Renal cortical epithelial cell (primary cell): ENCODE measurements at places on chromosomes 6 and 20. TPM values are rescaled to one million over a fixed set of nuclear protein-coding genes. Genes with fewer than 3 reads are reported as not detected.

DNA sequence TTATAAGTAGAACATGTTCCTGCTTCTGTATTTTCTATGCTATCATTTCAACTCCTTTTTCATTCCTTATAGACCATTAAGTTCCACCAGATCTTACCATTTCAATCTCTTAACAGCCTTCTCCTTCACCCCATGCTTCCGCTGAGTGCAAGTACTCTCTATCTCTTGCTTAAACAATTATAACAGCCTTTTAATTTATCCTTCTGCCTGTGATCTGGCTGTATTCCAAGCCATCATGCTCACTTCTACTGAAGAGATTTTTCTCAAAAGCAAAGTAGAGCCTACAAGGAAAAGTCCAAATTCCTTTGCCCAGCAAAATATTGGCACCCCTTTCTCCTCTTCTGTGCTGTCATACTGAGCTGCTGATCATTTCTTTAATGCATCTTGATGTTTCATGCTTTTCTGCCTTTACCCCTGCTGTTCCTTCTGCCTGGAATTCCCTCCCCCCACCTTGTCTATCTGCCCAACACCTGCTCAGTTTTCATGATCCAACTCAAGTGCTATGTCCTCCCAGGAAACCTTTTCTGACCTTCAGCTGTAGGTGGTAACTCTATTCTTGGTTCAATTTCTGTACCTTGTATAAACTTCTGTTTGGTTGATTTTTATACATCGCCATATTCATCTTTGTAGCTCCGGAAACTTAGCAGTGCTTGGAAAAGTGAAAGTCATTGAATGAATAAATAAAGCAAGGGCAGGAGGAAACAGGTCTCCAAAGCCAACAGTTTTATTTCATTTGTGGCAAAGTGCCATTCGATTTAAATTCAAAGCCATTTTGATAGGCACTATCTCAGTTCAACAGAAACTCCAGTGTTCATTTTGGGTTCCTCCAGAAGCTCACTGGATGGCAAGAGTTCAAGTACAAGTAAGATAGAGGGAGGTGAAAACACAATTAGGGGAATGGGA, 10.5 kb upstream of the BMP2 start:
- DNase-seq: no peak

DNA sequence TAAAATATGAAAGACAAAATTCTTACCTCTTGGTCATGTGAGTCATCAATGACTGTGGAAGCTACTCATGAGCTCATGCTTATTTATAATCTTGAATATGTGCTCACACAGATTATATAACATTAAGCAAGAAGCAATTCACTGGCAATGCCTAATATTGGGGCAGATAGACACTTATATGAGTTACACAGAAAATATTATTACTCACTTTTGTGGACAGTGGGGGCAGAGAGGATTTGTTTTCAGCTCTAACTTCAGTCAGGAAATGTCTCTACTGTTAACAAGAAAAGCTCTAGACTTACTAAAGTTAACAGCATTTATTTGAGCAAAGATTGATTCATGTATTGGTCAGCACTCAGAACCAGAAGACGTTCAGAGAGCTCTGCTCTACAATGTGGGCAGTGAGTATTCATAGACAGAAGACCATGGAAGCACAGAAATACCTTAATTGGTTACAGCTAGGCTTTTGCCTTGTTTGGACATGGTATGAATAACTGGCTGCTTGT, 85.8 kb upstream of the AHI1 start:
- no peak for DNase-seq

GRCh38 chr6:119334535-119335264, 14.9 kb downstream of the MAN1A1 start:
- no peak for DNase-seq

DNA sequence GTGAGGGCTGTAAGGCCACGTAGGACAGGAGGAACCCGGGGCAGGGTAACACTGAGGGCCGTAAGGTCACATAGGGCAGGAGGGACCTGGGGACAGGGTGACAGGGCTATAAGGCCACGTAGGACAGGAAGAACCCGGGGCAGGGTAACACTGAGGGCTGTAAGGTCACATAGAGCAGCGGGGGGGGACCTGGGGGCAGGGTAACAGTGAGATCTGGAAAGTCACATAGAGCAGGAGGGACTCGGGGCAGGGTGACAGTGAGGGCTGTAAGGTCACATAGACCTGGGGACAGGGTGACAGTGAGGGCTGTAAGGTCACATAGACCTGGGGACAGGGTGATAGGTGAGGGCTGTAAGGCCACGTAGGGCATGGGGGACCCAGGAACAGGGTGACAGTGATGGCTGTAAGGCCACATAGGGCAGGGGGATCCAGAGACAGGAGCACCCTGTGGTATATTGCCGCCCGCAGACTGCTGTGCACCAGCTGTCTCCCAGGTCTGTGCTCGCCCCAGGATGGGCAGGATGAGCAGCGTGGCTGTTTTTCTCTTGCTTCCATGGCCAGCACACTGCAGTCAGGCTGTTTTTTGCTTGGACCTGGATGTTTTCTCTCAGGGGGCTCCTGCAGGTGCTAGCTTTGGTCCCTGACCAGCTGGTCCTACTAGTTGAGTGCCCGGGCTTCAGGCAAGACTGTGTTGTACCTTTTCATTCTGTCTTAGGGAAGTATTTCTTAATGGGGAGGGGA, 55.7 kb downstream of the SYTL3 start:
- DNase-seq: no peak

- DNase-seq: no peak
Measured at GRCh38 chr6:159071843-159072769, 27.3 kb upstream of the TAGAP start.

GRCh38 chr20:49466114-49466912, 16.2 kb downstream of the KCNB1 start:
- no peak for DNase-seq

- no peak for DNase-seq
Measured at GRCh38 chr20:37901240-37901639, 1.7 kb upstream of the VSTM2L start.

DNA sequence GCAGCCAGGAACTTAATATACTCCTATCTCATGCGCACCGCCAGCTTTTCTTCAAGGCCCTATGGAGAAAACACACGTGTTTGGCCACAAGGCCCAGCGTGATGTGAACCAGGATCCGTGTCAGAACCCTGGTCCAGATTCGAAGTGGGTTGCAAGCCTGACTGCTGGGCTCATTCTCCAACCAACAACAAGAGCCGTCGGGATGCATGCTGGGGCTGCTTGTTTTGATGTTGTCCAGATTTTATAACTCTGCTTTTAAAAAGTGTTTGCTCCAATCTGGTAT, 463 bp upstream of the SLC22A2 start:
- no peak for DNase-seq

DNA sequence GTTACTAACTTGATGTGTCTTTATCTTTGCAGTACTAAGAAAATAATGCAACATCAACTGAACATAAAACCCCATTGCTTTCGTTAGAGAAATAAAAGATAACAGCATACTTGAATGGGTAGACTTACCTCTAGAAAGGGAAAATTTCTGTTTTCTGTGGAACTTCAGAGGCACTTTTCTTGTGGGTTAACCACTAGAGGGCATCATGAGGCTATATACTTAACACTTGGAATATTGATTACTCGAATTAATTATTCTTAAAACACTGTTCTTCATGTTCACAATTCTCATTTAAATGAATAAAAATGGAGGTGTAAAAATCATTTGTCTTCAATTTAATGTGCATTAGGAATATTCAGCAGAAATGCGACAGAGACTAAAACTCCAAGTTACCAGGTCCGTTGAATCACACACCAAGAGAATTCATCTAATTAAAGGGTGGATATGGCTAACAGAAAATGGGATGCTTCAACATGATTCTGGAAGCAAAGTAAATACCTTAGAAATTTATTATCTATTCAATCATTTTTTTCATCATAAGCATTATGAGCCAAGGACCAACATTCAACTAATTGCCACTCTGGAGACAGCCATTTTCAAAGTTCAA, 330.8 kb upstream of the PREP start:
- DNase-seq: peak; percentile 56

DNA sequence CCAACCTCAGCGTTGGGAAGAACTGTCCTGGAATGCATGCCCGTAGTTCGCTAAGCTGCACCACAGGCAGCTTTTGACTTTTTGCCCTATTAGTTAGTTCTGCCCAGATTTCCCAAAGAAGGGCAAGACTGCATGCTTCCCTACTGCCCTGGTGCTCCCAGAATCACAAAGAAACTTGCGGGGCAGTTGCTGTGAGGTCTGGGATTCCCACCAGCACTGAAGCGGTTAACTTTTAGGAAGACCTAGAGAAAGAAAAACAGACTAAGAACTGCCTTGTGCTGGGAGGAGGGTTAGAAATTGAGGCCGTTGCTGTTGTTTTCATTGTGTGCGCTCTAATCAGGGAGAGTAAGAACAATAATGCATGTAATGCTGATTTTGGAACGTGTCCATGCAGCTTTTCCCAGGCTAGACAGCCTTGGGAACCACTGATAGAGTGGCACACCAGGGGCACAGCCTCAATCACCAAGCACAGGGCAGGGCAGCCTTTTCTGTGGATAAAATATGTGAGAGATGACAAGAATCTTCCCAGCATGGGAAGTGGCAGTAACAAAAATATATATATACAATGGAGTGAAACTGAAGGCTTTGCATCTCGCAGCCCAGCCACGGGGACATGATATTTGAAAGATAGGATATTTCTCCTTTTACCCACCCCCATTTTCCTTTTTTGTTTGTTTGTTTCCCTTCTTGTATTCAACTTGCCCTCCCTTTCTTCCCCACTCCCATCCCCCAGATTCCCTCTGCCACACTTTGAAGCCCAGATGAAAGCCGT, 137.7 kb upstream of the HEY2 start:
- peak; percentile 82 for DNase-seq

- peak; percentile 54 for DNase-seq
Measured at GRCh38 chr6:157460182-157460999, 79.4 kb downstream of the ZDHHC14 start.

DNA sequence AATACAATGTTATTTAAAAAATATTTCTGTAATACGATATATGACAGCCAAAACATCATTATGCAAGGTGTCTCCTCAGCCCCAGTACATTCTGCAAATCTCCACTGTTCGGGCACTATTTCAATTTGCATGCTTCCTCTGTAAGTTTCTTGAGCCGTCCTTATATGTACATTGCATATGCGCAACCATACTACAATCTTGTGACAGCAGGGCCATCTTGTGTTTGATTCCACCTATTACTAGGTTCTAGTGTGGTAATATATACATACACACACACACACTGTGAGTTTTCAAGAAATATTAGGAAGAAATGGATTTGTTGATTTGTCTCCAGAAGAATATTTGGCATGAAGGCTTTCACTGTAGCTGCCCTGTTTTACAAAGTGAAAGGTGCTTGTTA, 9.8 kb downstream of the LYRM4 start:
- no peak for DNase-seq

DNA sequence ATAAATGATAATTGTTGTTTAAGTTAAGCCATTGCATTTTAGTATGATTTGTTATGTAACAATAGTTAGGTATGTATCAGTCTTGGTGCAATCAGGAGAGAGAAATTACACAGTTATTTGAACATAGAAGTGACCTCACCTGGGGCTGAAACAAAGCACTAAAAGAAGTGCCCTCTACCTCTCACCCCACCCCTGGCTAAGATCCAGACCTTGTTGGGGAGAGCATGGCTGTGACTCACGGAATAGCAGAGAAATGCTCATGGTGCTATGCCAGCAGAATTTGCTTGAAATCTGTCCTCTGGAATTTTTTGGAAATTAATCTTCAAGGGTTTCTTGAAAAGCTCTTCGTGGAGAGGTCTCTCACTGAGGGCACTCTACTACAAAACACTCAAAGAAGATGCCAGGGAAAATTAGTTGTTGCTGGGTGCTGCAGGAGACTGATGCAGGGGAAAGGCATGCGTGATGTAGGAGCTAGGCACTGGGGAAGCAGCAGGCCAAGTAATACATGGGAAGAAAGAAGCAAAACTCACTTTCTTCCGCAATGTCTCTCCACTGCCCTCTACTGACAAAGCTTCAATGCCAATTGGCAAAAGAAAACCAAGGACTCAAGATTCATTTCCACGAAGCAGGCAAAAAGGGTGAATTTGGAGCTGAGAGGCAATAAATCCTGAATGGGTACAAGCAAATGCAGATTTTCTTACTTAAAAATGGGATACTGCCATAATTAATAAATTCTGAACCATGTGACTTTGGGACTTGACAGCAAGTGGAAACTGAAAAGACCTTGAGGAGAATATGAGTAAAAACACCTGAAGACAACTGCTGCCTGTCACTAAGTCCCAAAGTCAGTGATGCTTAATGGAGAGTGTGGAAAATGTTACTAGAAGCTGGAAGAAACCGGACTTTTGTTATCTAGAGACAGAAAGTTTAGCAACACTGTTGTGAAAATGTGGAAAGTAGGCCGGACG, 136.3 kb upstream of the ZNF184 start:
- peak; percentile 70 for DNase-seq

DNA sequence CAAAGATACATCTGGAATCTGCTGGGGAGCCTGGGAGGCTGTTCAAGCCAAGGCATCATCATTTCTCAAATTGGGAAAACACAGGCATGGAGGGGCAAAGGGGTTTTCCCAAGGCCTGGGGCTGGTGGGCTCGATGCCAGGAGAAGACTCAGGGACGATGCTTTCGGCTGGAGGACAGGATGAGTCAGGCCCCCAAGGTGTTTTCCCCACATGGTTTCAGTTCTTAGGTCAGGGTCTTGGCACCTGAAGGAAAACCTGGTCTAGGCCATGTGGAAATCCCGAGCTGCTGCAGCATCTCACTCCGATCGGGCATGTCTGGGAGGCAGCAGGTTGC, 348.1 kb downstream of the CDC5L start:
- peak; percentile 57 for DNase-seq

DNA sequence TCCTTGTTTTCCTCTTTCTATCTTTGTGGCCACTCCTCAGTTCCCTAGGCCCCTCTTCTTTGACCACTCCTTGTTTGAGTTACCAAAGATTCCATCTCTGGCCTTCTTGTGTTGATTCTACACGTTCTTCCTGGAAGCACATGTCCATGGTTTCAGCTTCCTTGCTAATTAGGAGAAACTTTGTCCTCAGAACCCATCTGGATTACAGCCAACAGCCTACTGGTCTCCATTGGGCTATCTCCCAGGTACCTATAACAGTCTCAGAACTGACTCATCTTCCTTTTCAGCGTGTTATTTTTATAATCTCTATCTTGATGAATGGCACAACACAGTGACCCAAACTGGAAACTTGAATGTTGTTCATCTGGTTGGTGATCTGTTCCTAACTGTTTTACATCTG, 17.5 kb downstream of the PTPRA start:
- DNase-seq: peak; percentile 55

- no peak for DNase-seq
Measured at GRCh38 chr6:29626948-29627754, 5.8 kb downstream of the GABBR1 start.

DNA sequence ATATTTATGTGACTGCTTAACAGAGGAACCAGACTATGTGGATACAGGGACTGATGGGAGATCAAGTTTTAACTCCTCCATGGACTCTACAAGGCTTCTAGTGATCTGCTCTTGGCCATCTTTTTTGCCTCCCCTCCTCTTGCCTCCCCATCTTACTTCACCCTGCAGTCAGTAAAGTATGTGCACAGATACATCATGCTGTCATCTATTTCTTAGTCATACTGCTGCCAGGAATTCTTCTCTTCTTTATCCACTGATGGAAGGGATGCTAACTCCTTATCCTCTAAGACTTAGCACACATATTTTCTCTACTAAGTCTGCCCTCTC, 27.6 kb upstream of the FAM83C start:
- DNase-seq: peak; percentile 78

- peak; percentile 67 for DNase-seq
Measured at GRCh38 chr20:49323622-49324238, 45.9 kb upstream of the ZNFX1 start.

The EGFL8 gene
- 1.3 TPM in 1 of 2 replicates, not detected in the other for total RNA-seq

The EPB41L1 gene
- 20.3 and 47.7 TPM in 2 replicates for total RNA-seq

The ECT2L gene
- 0.10 TPM in 1 of 2 replicates, not detected in the other for total RNA-seq

The RAB32 gene
- total RNA-seq: 82.4 and 277 TPM in 2 replicates

The CYP24A1 gene
- total RNA-seq: 6.6 and 15.5 TPM in 2 replicates

The EDN3 gene
- not detected in 2 replicates for total RNA-seq

The TXNDC5 gene
- 301 and 340 TPM in 2 replicates for total RNA-seq

The CALHM4 gene
- not detected in 2 replicates for total RNA-seq
